ENCODE measurements at places on chromosomes 1 and 21. TPM values are rescaled to one million over a fixed set of nuclear protein-coding genes. Genes with fewer than 3 reads are reported as not detected.

Gene KLF17
- total RNA-seq, result not detected

Gene NR1I3
- not detected for total RNA-seq

Gene MXRA8
- total RNA-seq, result 384 TPM

Gene SAMD11
- 3.2 TPM for total RNA-seq

Gene DCDC2B
- not detected for total RNA-seq

Gene CLIC4
- 548 TPM for total RNA-seq

Gene SYT6
- not detected for total RNA-seq

Gene RNF19B
- 18.1 TPM for total RNA-seq

Gene AMY1B
- not detected for total RNA-seq

Gene MYBPH
- total RNA-seq, result 0.18 TPM

Gene GLRX2
- total RNA-seq, result 22.2 TPM

Gene NEK2
- 29.1 TPM for total RNA-seq

Gene AK4
- 1.6 TPM for total RNA-seq

Gene CHD5
- total RNA-seq, result not detected

Gene OPTC
- not detected for total RNA-seq

Gene RPTN
- total RNA-seq, result not detected

Gene HSD3B1
- not detected for total RNA-seq

Gene DNAJC11
- 27.6 TPM for total RNA-seq

Gene LAD1
- total RNA-seq, result not detected

Gene BCAN
- not detected for total RNA-seq

Gene ABCG1
- not detected for total RNA-seq

Gene LAMC2
- total RNA-seq, result 1.6 TPM

Gene GOLT1A
- not detected for total RNA-seq

Gene ADGRB2
- total RNA-seq, result 5.2 TPM

Gene TSEN15
- total RNA-seq, result 47.3 TPM

Gene ADAM30
- total RNA-seq, result not detected

Gene INAVA
- not detected for total RNA-seq

Gene ANKRD35
- 5.5 TPM for total RNA-seq

Gene CD1B
- total RNA-seq, result not detected

Gene RYR2
- total RNA-seq, result not detected

Gene TBX15
- total RNA-seq, result not detected

Gene KRTAP24-1
- total RNA-seq, result not detected

Measured in myometrial cell (primary cell).